ENCODE measurements at places on chromosomes 6 and 20. TPM values are rescaled to one million over a fixed set of nuclear protein-coding genes. Genes with fewer than 3 reads are reported as not detected.

DNA sequence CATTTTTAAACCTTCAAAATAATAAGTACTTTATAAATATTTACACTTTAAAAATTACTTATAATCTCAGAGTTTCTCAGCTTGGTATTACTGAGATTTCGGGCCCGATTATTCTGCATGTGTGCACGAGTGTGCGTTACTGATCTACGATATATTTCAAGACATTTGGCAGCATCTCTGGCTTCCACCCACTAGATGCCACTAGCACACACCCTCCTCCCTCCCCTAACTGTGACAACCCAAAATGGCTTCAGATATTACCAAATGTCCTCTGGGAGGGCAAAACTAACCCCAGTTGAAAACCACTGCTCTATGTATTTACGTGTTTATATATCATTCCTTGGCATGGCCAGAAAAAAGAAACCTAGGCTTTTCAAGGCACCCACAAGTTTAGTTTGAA, 95.9 kb downstream of the FYN start:
- no peak for DNase-seq

DNA sequence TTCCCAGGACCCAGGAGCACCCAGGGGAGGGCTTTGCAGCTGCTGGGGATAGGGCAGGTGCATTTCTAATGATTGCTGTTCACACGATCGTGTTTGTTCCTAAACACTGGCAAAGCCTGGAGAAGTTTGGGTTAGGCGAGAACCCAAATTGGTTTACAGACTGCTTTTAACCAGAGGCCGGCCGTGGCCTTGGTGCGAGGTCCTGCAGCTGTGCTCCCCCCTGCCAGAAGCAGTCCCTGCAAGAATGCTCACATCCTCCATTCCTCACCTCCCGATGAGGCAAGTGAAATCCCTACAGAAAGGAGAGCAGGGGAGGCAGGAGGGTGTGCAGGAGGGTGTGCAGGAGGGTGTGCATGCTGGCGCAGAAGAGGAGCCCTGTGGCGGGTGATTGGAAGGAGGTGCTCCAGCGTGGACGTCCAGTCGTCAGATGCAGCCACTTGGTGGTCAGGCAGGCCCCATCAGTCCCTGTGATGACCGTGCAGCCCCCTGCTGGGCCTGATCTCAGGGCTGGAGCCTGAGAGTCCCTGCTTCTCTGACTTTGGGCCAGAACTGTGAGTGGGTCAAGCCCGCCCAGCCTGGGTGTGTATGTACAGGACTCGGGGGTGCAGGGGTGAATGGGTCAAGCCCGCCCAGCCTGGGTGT, 55.7 kb upstream of the FRMD1 start:
- no peak for DNase-seq

DNA sequence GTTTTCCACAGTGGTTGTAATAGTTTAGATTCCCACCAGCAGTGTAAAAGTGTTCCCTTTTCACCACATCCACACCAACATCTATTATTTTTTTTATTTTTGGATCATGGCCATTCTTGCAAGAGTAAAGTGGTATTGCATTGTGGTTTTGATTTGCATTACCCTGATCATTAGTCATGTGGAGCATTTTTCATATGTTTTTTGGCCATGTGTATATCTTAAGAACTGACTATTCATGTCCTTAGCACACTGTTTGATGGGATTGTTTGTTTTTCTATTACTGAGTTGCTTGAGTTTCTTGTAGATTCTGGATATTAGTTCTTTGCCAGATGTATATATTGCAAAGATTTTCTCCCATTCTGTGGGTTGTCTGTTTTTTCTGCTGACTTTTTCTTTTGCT, 820.1 kb downstream of the TENT5A start:
- DNase-seq: no peak

Gene LPIN3
- 8.5 TPM for total RNA-seq

Gene SPEF1
- 0.64 TPM for total RNA-seq

GRCh38 chr6:8387942-8388437, 47.4 kb downstream of the SLC35B3 start:
- no peak for DNase-seq

DNA sequence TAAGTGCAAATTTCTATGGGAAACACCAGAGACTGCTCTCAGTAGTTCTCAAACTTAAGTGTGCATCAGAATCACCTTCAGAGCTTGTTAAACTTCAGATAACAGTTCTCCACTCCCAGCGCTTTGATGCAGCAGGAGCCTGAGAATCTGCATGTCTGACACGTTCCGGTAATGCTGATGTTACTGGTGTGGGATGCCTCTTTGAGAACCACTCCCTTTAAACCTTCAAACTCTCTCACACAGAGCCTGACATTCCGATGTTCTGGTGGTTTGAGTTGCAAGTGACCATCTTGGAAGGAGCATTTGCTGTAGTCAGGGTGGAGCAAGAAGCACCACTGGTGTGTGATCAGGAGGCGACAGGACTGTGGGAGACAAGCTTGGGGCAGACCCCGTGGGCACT, 57.9 kb downstream of the OTOR start:
- no peak for DNase-seq

DNA sequence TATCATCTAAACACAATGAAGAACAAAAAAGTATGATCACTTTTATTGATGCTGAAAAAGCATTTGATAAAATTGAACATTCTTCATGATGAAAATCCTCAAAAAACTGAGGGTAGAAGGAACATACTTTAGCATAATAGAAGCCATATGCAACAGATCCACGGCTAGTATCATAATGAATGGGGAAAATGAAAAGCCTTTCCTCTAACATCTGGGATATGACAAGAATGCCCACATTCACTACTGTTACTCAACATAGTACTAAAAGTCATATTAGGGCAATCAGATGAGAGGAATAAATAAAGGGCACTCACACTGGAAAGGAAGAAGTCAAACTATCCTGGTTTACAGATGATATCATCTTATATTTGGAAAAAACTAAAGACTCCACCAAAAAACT, 256.6 kb downstream of the RFPL4B start:
- DNase-seq: no peak
